Activated naive CD8-positive, alpha-beta T cell treated with anti-CD3 and anti-CD28 coated beads for 36 hours (primary cell): ENCODE measurements at places on chromosomes 2 and 18.

DNA sequence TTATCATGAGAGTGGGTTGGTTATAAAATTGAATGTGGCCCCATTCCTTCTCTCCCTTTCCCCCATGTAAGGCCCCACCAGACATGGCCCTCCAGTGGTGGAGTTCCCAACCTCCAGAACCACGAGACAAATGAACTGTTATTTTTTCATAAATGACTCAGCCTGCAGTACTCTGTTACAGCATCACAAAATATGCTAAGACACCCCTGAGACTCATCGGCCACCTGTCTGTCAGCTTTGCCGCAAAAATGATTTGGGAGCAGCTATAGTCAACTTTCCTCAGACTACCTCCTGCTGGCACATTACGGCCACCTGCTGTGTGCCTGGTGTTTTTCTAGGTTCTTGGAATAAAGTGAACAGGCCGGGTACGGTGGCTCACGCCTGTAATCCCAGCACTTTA, 21.4 kb upstream of the C1QL2 start:
- DNase-seq = no peak

DNA sequence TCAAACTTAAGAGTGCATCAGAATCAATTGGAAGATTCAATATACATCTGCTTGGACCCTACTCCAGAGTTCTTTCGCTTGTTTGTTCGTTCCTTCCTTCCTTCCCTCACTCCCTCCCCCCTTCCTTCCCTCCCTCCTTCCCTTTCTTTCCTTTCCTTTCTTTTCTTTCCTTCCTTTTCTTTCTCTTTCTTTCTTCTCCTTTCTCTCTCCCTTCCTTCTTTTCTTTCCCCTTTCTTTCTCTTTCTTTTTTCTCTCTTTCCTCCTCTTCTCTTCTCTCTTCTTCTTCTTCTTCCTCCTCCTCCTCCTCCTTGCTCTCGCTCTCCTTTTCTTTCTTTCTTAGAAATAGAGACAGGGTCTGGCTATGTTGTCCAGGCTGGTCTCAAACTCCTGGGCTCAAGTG, 45.9 kb downstream of the MTHFD2 start:
- no peak for DNase-seq

DNA sequence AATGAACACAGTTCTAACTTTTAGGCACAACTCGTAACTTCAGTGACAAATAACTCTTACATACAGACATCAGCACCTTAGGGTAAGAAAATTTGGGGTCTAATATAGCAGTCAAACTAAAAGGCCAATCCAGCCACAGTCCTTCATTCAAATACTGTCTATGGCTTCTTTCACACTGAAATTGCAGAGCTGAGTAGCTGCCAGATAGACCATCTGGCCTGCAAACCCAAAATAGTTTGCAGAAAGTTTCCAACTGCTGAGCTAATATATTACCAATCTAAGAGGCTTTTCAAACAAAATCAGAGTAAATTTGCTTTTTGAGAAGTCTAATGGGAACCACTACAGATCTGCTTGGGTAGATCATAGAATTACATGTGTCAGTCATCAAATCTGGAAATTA, 183.4 kb downstream of the GALR1 start:
- no peak for DNase-seq

DNA sequence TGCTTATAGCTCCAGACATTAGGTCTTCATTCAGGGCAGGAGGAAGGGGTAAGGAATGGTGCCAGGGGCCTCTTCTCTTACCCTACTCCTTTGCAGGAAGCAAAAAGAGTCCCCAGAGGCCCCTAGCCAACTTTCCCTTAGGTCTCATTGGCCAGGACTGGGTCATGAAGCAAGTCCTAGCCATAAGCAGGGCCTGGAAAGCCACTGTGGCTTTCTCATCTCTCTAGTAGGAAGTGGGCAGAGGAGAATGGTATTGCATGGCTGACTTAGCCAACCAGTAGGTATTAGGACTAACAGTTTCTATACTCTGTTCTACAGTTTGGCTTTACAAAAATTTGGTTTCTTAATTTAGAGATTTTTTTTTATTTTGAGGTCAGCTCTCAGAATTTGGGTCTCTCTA, 4.8 kb downstream of the FAM228A start:
- DNase-seq = no peak

- no peak for DNase-seq
Measured at GRCh38 chr2:238816291-238816690, 31.6 kb upstream of the TWIST2 start.

DNA sequence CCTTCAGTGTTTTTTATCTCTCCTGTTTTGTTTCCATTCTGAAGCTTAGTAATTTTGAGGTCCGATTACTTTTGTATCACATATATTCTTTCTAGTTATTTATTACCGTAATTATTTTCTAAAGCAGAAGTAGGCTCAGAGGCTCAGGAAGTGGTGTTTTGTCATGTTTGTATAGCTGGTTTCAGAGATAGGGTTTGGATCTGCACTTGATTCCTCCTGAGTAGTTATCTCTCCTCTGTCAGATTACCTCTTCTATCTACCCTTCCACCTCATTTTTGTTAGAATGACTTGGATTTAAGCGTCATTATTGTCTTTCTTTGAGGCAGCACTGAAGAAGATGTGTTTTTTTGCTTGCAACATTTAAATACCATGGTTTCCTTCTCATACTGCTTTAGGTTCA, 95.4 kb downstream of the MTA3 start:
- DNase-seq = no peak

DNA sequence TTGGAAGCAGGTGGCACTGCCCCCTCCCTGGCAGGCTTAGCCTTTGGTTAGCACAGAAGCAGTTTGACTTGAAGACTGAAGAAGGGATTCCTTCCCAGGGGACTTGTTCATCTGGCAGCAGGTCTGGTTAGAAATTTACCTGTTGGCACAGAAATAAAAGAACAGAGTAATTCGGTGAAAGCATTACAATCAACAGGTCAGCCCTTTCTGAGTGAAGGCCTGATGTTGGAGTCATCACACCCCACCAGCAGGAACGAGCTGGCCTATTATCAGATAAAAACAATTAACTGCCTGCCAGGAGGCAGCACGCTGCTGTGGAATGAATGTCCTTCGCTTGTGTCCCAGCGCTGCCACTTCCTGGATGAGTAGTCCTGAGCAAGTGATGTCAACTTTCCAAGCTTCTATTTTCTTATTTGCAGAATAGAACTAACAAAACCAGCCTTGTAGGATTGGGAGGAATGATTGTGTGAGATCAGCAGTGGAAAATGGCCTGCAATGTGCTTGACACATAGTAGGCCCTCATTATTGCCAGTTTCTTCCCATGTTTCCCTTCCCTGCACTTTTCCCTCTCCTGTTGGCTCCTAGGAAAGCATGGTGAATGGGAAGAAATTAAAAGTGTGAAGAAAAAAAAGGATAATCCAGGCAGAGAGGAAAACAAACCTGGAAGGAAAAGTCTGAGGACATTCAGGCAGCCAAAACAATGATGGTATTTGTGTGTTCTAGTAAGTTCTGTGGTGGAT, 29.0 kb downstream of the LGALSL start:
- no peak for DNase-seq

GRCh38 chr2:173393186-173393585, 38.5 kb downstream of the CDCA7 start:
- DNase-seq = no peak

- no peak for DNase-seq
Measured at GRCh38 chr18:33560686-33561370, 17.2 kb upstream of the ASXL3 start.

DNA sequence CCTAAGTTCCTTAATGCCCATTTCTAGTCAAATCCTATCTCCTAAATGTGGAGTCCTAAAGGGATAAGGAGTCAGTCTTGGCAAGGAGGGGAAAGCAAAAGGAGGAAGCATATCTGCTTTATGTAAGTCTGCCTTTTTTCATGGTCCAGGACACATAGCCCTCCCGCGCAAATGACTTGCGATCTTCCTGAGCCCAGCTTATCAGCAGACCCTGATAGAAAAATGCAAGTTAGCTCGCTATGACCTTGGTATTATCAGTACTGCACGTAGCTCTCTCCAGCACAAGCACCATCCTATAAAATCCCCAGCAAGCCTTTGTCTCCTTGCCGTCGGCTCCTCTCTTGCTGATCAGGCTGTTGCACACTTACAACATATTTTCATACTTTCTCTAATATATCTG, 281.4 kb upstream of the KCNH7 start:
- DNase-seq = no peak

DNA sequence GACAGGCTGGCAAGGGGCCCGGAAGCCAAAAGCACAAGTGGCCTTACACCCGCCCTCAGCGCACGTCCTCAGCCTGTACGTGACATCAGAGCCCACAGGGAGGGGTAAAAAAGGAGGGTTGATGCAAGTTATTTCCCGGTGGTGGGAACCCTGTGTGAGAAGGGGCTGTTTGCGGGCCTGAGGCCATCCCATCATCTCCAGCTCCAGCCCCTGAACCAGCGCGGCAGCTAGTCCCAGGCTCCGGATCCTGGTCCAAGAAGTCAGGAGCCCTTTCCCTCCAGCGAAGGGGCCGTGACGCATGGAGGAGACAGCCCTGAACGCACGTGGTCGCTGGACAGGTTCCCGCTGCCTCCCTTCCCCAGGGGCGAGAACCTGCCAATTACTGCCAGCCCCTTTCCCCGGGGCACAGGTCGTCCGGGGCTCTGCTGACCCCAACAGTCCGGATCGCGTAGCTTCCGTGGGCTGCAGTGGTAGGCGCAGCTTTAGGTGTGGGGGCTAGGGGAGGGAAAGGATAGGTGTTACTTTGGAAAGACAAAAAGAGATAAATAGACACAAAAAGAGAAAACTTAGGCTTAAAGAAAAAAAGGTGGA, 1.3 kb upstream of the LRP2 start:
- peak; percentile 54 for DNase-seq
